ENCODE measurements at places on chromosomes 2 and 18.

- peak; percentile 18 for DNase-seq
Measured at GRCh38 chr2:241814643-241815476, 5.9 kb downstream of the NEU4 start.

GRCh38 chr2:127514485-127514884, 11.8 kb downstream of the IWS1 start:
- DNase-seq = no peak

GRCh38 chr18:33581856-33582255, 3.8 kb downstream of the ASXL3 start:
- no peak for DNase-seq

DNA sequence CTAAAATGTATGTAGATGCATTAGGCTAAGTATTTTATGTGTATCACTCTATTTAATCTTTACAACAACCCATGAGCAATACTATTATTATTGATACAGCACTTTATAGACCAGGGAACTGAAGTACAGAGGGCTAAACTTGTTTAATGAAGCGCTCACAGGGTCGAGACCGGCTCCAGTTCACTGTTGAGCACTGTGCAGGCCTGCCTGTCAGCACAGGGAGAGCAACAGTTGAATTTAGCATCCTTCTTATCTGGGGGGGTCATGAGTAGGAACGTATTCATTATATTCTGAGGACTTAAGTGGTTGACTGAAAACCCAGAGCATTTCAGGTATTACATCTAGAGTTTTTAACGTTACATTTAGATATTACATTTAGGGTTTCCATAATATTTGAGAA, 120.1 kb downstream of the PLCL1 start:
- DNase-seq = no peak

DNA sequence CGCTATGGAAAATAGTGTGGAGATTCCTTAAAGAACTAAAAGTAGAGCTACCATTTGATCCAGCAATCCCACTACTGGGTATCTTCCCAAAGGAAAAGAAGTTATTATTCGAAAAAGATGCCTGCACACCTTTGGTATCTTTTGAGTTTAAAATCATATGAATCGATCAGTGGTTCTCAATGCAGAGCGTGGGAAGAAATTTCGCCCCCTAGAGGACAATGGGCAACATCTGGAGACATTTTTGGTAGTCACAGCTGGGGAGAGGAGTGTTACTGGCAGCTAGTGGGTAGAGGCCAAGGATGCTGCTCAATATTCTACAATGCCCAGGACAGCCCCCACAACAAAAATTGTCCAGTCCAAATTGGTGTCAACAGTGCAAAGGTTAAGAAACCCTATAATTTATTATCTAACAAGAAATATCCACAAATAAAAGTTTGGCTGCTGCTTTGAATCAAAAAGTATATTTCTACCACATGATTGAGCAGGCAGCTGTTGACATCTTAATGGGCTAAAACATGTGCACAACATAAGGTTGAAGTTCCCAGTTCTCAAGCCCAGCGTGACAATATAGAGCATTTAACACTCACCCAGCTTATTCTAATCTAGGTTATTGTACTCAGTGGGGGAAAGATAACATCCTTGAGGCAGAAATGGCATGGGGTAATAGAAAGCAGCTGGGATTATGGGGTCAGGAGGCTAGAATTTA, 425.7 kb downstream of the LRATD1 start:
- DNase-seq = no peak

- no peak for DNase-seq
Measured at GRCh38 chr18:74493689-74494088, 2.5 kb upstream of the CNDP2 start.

- no peak for DNase-seq
Measured at GRCh38 chr2:30627151-30627550, 180.1 kb downstream of the CAPN13 start.

Measured in AG08396 (cell line).